ENCODE measurements at places on chromosomes 12 and 14.
A peak's percentile ranks its signal among the peaks of the same experiment; 100 is the strongest.

DNA sequence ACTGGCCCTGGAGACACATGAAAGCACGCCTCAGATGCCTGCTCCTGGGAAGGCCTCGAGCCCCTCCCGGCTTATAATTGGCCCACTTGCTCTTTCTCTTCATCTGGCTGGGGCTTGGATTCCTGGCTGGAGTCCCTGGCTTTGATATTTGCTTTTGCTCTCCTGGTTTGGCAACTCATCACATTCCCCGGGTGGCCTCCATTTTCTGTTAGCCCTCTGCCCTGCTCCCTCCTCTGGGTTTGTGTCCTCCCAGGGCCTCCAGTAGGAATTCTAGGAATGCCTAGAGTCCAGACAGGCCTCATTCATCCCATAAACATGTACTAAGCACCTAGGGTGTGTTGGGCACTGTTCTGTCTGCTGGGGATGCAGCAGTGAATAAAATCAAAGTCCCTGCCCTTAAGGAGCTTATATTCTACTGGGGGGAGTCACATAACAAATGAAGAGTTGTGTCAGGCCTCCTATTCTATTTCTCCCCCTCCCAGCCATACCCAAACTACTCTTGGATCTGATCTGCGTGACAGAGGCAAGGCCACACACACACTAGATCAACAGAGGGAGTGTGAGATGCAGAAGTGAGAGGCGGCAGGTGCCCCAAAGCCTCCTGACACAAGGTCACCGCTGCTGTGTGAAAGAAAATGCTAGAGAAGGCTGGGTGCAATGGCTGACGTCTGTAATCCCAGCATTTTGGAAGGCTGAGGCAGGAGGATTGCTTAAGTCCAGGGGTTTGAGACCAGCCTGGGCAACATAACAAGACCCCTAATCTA is 21.3 kb upstream of the TSPAN9 start:
- no peak overlapping the region for H3K27ac ChIP-seq
- no peaks in the 10 kb centered on the region for H3K4me1 ChIP-seq
- no peak for DNase-seq

DNA sequence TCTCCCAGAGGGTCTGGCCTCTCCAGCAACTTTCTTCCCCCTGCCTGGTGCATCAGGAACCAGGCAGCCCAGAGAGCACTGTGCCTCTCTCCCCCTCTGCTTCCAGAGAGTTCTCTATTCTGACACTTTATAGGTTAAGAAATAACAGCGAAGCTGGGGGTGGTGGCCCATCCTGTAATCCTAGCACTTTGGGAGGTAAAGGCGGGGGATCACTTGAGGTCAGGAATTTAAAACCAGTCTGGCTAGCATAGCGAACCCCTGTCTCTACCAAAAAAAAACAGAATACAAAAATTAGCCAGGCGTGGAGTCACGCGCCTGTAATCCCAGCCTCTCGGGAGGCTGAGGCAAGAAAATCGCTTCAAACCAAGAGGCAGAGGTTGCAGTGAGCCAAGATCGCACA is 58.3 kb downstream of the ESRRB start:
- no peaks in the 10 kb centered on the region for H3K27me3 ChIP-seq
- no peak for DNase-seq
- no peak overlapping the region for H3K4me3 ChIP-seq

- no peak for DNase-seq
- peak overlapping the region; percentile 6 for H3K4me3 ChIP-seq
- no peaks in the 10 kb centered on the region for H3K36me3 ChIP-seq
These were observed 18.2 kb upstream of the STRAP start for GRCh38 chr12:15863984-15864383.

GRCh38 chr14:98633380-98633779 is 638.6 kb downstream of the BCL11B start:
- no peak for DNase-seq
- H3K4me1 ChIP-seq = no peaks in the 10 kb centered on the region
- H3K27ac ChIP-seq = no peak overlapping the region
- no peaks in the 10 kb centered on the region for H3K36me3 ChIP-seq
- H3K4me3 ChIP-seq = no peak overlapping the region

- no peak overlapping the region for H3K27ac ChIP-seq
- no peaks in the 10 kb centered on the region for H3K4me1 ChIP-seq
- no peaks in the 10 kb centered on the region for H3K27me3 ChIP-seq
- no peak for DNase-seq
- H3K4me3 ChIP-seq = no peak overlapping the region
These were observed 390.2 kb upstream of the PRICKLE1 start for GRCh38 chr12:42979746-42980145.

- DNase-seq = no peak
- no peak overlapping the region for H3K4me3 ChIP-seq
- no peaks in the 10 kb centered on the region for H3K27me3 ChIP-seq
- no peaks in the 10 kb centered on the region for H3K36me3 ChIP-seq
These were observed 157.9 kb downstream of the ZNF664 start for GRCh38 chr12:124130691-124131591.

DNA sequence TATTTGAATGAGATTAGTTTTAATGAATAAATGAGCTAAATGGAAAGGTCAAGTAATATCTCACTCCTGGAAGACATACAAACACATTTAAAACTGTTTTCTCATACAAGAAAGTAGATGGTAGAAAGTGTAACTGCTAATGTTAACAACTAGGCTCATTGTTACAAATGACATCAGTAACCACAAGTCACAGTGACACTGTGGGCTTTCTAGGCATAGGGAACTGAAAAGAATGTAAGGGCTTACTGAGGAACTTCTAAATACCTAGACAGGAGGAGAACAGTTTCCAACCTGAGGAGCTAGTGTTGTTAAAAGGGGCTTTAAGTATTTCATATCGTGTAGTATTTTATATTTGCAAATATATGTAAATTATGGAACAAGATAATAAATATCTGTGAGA is 17.5 kb upstream of the ERGIC2 start:
- H3K4me1 ChIP-seq = peaks cover 2% of the 10 kb centered on the region
- H3K27ac ChIP-seq = no peak overlapping the region
- H3K4me3 ChIP-seq = no peak overlapping the region
- H3K27me3 ChIP-seq = peaks cover 26% of the 10 kb centered on the region

- no peak overlapping the region for H3K4me3 ChIP-seq
- H3K4me1 ChIP-seq = peaks cover 39% of the 10 kb centered on the region
- peaks cover 21% of the 10 kb centered on the region for H3K27me3 ChIP-seq
These were observed 55.5 kb upstream of the PARP11 start for GRCh38 chr12:3928538-3929184.

DNA sequence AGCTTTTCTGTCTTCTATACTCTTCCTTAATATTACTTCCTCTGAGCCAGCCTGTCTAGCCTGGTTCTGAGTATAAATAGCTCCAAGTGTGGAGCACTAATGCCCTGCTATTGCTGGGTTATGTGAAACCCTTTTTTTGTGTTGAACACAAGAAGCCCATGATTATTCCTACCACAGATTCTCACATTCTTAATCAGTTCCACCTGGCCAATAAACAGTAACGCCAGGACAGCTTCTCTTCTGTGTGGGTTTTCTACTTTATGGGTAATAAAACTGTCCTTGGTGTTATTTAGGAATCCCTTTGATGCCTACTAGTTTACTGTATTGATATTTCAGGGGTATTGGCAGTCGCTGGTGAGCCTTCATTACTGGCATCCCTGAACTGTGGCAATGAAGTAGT is 48.9 kb upstream of the LRIG3 start:
- no peaks in the 10 kb centered on the region for H3K4me1 ChIP-seq
- no peak overlapping the region for H3K4me3 ChIP-seq
- no peaks in the 10 kb centered on the region for H3K27me3 ChIP-seq
- H3K27ac ChIP-seq = no peak overlapping the region
- H3K36me3 ChIP-seq = no peaks in the 10 kb centered on the region

- no peaks in the 10 kb centered on the region for H3K4me1 ChIP-seq
- no peak overlapping the region for H3K4me3 ChIP-seq
These were observed 742.0 kb downstream of the GALC start for GRCh38 chr14:87251011-87251410.

GRCh38 chr14:65581799-65582198 is 169.3 kb downstream of the FUT8 start:
- H3K36me3 ChIP-seq = peaks cover 18% of the 10 kb centered on the region
- H3K27ac ChIP-seq = no peak overlapping the region
- H3K4me3 ChIP-seq = no peak overlapping the region
- no peaks in the 10 kb centered on the region for H3K27me3 ChIP-seq
- peaks cover 12% of the 10 kb centered on the region for H3K4me1 ChIP-seq
